GM23248 (cell line): ENCODE measurements at places on chromosomes 5 and 9. TPM values are rescaled to one million over a fixed set of nuclear protein-coding genes. Genes with fewer than 3 reads are reported as not detected.

ESM1 gene
- total RNA-seq: 25.5 and 26.1 TPM in 2 replicates

DNA sequence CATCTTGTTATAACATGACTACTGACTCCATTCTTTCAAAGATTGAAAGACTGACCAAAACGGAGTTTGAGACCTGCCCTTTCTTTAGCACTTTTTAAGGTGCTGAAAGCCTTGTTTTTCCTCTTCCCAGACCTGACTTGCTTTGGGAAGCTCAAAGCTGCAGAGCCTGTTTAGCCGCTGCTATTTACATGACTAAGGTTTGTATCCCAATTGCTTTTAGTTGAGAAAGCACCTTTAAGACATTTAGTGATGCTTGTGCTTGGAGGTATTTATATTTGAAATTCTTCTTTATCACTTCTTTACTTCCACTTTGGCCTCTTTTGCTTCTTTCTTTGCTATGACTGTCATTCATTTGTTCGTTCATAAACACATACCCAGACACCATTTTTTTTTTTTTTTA lies 182.6 kb upstream of the ELL2 start:
- peaks cover 41% of the 10 kb centered on the region for H3K4me1 ChIP-seq
- H3K27ac ChIP-seq: no peak overlapping the region
- no peak overlapping the region for H3K4me3 ChIP-seq
- DNase-seq: no peak
- no peaks in the 10 kb centered on the region for H3K27me3 ChIP-seq

DNA sequence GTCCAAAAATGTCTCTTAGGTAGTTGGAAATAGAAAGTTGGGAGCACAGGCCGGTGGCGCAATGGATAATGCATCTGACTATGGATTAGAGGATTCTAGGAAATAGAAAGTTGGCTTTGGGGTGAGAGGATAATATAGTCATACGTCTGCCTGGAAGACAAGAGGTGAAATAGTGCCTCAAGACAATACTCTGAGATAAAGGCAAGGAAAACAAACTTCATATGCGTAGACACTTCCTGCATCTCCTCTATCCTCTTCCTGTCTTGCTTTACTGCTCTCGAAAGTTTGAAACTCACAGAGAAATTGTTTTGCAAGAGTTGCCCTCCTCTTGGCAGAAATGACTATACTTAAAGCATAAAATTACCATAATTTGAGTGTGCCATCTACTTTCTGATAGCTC lies 153.2 kb upstream of the FBXL7 start:
- no peaks in the 10 kb centered on the region for H3K36me3 ChIP-seq
- H3K4me1 ChIP-seq: no peaks in the 10 kb centered on the region
- H3K27me3 ChIP-seq: no peaks in the 10 kb centered on the region; the same call in none of the 2 replicates
- no peak overlapping the region for H3K27ac ChIP-seq
- DNase-seq: no peak

DNA sequence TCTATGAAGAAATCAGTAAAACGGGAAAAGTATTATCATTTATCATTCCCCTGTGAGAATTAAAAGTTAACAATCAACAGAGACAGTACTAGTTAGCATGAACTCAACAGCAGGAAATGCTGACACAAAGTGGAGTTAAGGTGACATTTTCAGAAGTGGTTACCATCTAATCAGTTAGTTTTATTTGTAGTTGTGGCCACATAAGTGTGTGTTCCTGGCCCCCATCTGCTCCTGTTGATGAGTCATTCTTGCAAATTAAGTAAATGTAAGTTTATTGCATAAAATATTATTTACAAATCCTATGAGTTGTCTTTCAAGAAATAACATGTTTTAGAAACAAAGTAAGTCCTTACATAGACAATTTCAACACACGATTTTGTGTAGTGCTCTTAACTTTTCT lies 8.9 kb upstream of the BNC2 start:
- no peak overlapping the region for H3K4me3 ChIP-seq
- H3K27me3 ChIP-seq: no peaks in the 10 kb centered on the region
- no peak for DNase-seq
- H3K36me3 ChIP-seq: no peaks in the 10 kb centered on the region
- no peak overlapping the region for H3K27ac ChIP-seq

DNA sequence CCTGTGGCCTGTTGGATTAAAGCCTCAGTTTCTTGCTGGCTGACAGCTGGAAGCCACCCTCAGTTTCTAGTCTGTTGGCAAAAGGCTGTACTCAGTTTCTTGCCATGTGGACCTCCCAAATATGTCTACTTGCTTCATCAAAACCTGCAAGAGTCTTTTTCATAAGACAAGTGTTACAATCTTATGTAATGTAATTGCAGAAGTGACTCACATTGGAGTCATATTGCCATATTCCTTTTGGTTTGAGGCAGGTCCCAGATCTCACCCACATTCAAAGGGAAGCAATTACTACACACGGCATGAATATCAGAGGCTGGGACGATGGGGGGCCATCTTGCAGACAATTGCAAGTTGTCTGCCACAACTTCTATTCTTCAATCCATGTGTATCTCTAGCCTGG lies 286.7 kb upstream of the IL12B start:
- DNase-seq: peak; percentile 75
- peaks cover 5% of the 10 kb centered on the region; the same call in 1 of the 2 replicates for H3K27me3 ChIP-seq
- H3K27ac ChIP-seq: no peak overlapping the region
- no peaks in the 10 kb centered on the region for H3K36me3 ChIP-seq
- H3K4me3 ChIP-seq: no peak overlapping the region
- H3K4me1 ChIP-seq: peaks cover 8% of the 10 kb centered on the region

DMRTA1 gene
- 0.11 TPM in 1 of 2 replicates, not detected in the other for total RNA-seq
